ENCODE measurements at places on chromosomes 1 and 21.

- no peak for DNase-seq
Measured at GRCh38 chr1:31704271-31705079, 658 bp upstream of the COL16A1 start.

DNA sequence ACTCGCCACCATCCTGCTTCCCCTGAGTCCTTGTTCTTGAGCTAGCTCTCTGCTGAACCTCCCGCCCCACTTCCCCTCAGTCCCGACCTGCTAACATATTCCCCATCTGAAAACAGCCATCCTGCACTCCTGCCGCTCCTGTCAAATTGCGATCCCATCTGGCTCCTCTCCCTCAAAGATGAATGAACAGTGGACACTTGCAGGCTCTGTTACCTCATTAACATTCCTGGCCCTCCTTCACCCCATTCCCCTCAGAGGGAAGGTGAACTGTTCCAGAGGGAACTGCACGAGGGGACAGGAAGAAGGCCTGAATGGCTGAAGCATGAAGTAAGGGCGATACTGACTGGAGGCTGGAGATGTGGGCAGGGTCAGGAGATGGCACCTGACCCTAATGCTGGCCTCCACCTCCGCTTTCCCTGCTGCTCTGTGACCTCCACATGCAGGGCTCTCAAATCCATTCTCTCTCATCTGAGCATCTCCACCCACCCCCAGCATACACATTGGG is 7.4 kb upstream of the CELSR2 start:
- DNase-seq = no peak

GRCh38 chr1:51421964-51422363 is 91.6 kb upstream of the TTC39A start:
- DNase-seq = no peak

GRCh38 chr21:44650265-44650972 is 4.0 kb downstream of the KRTAP12-4 start:
- no peak for DNase-seq

DNA sequence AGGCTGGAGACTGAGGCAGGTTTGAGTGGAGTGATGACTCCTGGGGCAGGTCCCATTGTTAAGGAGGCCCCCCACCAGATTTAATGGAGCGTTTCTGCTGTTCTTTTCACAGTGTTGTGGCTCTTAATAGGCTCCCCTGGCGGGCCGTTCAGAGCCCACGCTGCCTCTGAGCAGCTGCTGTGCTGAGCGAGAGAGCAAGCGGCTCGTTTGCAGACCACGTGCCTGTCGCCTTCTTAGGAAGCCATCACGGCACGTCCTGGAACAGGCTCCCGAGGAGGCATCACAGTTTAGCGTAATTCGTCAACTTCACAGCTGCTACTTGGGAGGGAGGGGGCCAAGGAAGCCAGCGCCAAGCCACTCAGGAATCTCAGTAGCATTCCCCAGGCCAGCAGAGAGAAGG is 70.5 kb upstream of the CTTNBP2NL start:
- no peak for DNase-seq

GRCh38 chr1:22418312-22418711 is 33.3 kb upstream of the ZBTB40 start:
- DNase-seq = no peak

DNA sequence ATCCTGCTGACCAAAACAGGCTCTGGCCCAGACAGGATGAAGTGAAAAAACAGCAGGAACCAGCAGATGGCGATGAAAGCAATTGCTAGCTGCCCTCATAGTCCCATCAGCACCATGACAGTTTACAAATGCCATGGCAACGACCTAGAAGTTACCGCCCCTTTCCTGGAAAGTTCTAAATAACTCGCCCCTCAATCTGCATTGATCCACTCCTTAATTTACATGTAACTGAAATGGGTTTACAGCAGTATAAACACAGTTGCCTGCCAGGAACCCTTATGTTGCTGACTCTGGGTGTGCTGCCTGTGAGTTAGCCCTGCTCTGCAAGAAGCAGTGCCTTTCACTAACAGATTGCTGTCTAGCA is 65.5 kb upstream of the CR1L start:
- no peak for DNase-seq

DNA sequence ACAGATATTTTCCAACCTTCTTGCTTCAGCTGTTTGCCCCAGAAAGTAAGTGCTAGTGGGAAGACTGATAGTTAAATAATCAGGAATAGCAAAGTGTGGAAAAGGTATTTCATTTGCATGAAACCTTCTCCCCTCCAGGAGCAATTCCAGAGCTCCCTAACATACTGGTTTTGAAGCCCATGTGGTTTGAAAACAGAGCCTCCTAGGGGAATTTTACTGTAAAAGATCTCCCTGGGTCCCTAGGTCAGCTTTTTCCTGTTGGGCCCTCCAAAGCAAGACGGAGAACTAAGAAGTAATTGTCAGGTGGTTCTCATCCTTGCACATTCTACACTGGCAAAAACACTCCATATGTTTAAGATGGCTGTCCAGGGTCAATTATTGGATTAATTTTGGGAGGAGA is 218.7 kb upstream of the FOXD3 start:
- no peak for DNase-seq

DNA sequence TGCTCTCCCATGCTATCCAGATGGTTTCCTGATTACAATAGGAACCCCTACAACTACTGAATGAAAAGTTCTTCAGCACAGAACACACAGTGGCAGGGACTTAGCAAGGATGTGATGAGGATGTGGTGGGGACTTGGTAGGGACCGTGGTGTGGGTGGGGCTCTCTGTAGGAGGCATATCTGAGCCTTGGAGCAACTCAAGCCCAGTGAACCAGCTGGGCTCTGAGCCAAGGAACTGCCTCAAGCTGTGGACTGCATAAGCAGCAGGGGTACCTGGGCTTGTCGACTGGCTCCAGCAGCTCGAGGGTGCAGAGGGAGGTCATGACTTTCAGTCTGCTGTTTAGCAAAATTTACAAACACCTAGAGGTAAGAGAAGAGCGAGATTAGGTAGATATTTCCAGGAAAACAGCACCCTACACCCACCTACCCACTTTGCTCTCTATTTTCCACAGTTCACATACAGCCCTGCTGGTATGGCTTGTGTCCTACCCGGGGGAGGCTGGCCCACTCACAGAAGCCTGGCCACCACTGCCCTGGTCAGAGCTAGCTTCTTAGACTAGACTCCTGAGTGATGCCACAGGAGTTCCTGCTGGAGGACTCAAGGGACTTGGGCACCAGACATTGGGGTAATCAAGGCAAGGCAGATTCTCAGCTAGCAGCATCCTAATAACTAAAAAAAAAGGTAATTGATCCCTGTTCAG is 86.8 kb upstream of the GCLM start:
- DNase-seq = no peak

- no peak for DNase-seq
Measured at GRCh38 chr1:211775170-211775569, 55.4 kb downstream of the LPGAT1 start.

GRCh38 chr1:74712881-74713280 is 20.0 kb downstream of the CRYZ start:
- DNase-seq = no peak

DNA sequence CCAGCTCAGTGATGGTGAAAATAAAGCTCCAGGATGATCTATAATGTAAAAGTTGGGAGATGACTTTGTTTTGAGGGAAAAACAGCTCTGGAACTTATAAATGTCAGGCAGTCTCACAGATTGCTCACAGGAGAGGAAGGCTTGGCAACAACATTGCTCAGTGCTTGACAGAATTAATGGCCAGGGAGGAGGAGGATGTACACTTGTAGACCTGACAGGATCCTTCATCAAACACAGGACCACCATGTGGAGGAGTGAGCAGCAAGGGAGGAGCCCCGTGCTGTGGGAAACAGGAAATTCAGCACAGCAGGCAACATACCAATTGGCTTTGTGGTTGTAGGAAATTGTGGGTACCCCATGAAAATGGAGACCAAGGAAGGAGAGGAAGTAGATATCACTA is 291.8 kb upstream of the CAMK1G start:
- no peak for DNase-seq

GRCh38 chr1:203017692-203018091 is 8.6 kb upstream of the PPFIA4 start:
- no peak for DNase-seq

DNA sequence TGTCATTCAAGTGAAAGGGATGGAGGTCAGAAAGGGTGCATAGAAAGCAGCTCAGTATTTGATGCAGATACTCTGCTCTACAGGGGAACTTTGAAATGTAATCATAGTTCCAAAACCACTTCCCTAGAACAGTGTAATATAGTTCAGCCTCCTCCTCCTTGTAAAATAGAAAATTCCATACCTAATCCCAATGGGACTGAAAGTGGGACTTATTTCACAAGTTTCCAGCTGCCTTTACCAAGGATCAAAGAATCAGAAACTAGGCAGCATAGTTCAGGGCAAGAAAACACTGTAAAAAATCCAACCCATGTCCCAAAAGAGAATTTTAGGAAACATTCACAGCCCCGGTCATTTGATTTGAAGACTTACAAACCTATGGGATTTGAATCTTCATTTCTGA is 8.1 kb upstream of the TMCO2 start:
- DNase-seq = no peak

GRCh38 chr1:231534703-231535159 is 6.3 kb downstream of the TSNAX start:
- DNase-seq = no peak

DNA sequence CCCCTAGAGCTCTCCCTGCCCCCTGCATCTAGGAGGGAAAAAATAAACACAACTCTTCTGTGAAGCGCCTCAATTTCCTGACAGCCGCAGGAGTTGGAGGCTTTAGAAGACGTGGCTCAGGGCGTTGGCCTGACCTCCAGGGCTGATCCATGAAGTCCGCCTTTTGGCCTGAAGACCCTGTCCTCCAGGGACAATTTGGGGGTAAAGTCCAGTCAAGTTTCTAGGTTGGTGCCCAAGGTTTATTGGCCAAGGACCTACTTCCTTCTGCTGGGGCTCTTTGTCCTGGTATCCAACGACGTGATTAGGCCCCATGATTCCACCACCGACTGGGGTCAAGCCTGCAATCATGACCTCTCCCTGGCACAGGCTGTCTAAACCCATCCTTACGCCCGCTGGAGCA is 54.9 kb downstream of the PTPRF start:
- no peak for DNase-seq

- no peak for DNase-seq
Measured at GRCh38 chr1:205719762-205720161, 30.2 kb downstream of the NUCKS1 start.

DNA sequence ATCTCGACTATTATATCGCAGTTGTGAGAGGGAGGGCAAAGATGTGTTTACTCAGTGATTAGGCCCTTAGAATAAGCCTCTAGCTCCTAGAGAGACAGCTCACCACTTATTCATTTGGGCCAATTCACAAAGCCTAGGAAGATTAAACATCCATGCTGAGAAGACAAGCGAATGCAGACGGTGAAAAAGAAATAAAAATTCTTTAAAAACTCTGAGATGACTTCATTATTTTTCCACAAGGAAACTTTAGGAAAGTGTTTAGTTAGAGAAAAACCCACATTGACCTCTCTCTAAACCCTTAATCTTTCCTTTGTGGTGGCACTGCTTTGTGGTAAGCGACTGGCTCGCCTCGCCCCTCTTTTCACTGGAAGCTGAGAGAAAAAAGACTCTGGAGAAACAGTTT is 146.8 kb upstream of the DMRTA2 start:
- no peak for DNase-seq

- DNase-seq = no peak
Measured at GRCh38 chr1:185837711-185838110, 103.5 kb downstream of the HMCN1 start.

- no peak for DNase-seq
Measured at GRCh38 chr1:164725401-164725800, 166.4 kb downstream of the PBX1 start.

GRCh38 chr1:39434797-39435395 is 56.5 kb upstream of the BMP8A start:
- DNase-seq = no peak

DNA sequence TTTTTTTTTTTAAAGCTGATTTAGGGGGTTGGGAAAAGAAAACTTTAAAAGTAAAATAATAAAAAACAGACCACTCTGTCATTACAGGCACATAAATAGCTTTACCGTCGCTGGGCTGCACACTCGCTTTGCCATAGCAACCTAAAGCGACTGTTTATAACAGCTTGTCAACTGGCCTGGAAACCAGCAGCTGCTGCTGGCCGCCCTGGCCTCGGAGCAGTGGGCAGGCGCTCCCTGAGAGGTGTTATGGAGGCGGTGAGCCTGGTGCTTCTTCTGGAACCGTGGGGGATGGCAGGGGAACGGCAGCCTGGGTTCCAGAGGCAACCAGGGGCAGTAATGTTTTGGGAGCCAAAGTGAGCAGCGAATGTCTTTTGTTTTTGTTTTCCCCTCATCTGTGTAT is 45.7 kb downstream of the ATP2B4 start:
- no peak for DNase-seq

- DNase-seq = no peak
Measured at GRCh38 chr1:222926566-222926965, 111.7 kb downstream of the DISP1 start.

GRCh38 chr1:173601588-173601987 is 1.3 kb downstream of the SLC9C2 start:
- DNase-seq = no peak

DNA sequence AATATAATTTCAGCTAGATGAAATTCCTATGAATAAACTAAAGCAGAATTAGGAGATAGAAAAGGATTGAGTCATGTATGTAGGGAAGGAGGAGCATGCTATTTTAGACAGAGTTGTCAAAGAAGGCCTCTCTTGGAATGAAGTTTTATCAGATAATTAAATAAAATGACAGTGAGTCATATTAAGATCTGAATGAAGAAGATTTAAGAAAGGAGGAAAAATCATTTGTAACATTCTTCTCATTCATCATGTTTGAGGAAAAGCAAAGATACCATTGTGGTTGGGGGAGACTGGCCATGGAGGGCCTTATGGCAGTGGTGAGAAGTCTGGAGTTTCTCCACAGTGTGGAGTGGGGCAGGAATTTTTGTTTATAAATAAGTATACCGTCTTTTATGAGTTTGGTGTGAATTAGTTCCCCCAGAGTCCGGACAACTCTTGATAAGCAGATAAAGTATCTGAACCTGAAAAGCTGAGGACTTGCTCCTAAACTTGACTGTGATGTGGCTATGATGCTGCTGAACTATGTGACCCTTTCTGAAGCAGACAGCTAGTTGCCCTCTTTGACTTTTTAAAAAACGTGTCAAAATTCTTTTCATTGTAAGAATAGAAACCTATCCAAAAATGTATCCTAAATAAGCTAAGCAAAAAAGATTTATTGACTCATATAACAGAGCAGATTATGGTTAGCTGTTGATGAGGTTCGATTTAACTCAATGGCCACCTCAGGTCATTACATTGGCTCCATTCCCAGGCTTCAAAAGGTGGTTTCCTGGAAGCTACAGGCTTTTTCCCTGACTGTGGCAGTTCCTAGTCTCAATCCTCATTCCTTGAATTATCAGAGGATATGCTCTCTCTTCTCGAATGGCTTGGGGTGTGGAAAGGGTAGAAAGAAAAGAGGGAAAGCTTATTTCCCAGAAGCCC is 90.8 kb downstream of the LHX9 start:
- DNase-seq = no peak

DNA sequence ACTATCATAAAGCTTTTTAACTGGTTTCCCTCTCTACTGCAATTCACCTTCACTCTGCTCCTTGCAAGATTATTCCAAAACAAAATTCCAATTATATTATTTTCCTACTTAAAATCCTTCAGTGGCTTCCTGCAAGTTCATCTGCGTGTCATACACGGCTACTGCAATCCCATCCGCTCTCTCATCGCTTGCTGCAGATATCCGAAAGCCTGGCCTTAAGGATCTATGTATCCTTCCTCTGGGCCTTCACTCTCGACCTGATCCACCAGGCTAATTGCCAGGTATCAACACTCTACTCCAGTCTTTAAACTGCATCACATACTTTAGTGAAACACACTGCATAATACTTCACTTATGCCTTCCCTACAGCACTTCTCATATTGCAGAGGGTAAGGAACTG is 44.0 kb downstream of the VAV3 start:
- no peak for DNase-seq

- DNase-seq = no peak
Measured at GRCh38 chr1:20076710-20077461, 6.9 kb downstream of the PLA2G5 start.

All from stimulated activated CD4-positive, alpha-beta T cell treated with anti-CD3 and anti-CD28 coated beads, Interleukin-4, amount 100 ng/mL, for 4 hours (primary cell).